ENCODE measurements at places on chromosomes 1 and 21.
A peak's percentile ranks its signal among the peaks of the same experiment; 100 is the strongest.

DNA sequence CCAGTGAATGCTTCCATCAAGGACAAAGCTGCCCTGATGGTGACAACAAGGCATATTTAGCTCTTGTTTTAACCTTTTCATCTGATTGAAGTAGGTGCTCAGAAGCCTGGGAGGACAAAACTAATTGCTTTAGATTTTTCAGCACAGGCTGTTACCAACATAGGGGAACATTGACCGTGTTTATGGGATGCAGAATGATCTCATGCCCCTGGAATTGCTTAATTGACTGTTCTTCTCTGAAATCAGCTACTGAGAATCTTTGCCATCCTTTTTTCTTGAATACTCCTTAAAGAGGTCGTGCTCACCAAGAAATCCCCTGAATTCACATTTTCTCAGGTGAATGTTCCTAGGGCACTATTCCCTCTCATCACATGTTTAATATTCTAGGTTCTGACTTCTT is 95.9 kb upstream of the CCDC190 start:
- peak; percentile 28 for DNase-seq

GRCh38 chr1:220797553-220797952 is 10.8 kb downstream of the MTARC1 start:
- no peak for DNase-seq

GRCh38 chr1:15876357-15877055 is 29.0 kb downstream of the SPEN start:
- DNase-seq, result peak; percentile 31

- DNase-seq, result no peak
Measured at GRCh38 chr1:20123722-20124455, 4.6 kb upstream of the PLA2G2D start.

DNA sequence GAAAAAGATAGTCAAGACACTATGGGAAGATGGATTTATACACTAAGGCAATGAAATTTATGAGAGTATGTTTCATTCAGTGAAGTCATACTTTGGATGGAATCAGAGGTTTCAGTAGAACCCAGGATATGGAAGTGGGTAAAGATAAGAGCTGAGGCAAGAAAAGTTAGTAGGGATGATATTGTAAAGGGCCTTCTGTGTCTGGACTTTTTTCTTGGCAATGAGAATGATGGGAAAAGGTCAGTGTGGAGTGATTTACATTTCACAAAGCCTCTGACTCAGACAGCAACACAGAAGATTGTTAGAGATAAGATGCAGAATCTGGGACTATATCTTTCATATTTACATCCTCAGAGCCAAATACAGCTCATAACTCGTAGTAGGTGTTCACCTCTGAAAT is 32.1 kb downstream of the SH3BGR start:
- peak; percentile 43 for DNase-seq

GRCh38 chr1:27436204-27437159 is 44.1 kb downstream of the GPR3 start:
- DNase-seq, result peak; percentile 70

- DNase-seq, result peak; percentile 47
Measured at GRCh38 chr1:199976496-199977144, 50.9 kb upstream of the NR5A2 start.

- no peak for DNase-seq
Measured at GRCh38 chr1:6245869-6246496, 2.0 kb downstream of the HES3 start.

- DNase-seq, result peak; percentile 75
Measured at GRCh38 chr1:44926311-44926781, 60.0 kb downstream of the EIF2B3 start.

- DNase-seq, result no peak
Measured at GRCh38 chr1:51309291-51309690, 21.1 kb downstream of the TTC39A start.

GRCh38 chr1:20052386-20052785 is 17.6 kb upstream of the PLA2G5 start:
- no peak for DNase-seq

GRCh38 chr1:39575191-39576015 is 1.2 kb downstream of the PABPC4 start:
- peak; percentile 84 for DNase-seq

DNA sequence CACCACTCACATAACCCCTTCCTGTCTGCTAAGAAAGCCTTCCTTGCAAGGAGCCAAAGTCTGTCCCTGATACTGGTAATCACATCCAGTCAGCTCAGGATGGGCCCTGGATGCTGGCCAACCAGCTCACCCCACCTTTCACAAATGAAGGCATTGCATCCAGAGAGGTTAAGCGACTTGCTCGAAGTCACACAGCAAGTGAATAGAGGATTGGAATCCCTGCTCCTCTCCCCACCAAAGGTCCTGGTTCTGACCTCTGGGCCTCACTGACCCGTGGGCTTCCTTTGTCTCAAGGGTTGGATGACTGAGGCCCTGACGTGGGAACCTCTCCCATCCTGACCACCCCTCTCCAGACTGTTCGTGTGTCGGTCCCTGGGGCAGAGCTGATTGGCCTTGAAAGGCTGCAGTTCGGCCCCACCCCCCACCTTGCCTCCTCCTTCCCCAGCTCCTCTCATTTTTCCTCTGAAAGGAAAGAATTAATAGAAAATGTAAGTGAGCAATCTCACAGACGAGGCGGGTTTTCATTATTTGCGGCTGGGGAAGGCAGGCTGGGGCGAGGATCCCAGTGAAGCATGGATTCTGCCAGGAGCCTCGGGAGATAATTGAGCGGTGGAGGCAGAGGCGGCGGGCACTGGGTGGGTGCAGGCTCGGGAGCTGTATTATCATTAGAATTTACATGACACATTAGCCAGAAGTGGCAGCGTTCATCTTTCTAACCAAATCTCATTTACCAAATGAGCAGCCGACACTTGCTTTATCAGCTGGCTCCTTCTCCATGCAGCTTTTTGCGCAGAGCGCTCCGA is 101.5 kb upstream of the CSF3R start:
- DNase-seq, result no peak

DNA sequence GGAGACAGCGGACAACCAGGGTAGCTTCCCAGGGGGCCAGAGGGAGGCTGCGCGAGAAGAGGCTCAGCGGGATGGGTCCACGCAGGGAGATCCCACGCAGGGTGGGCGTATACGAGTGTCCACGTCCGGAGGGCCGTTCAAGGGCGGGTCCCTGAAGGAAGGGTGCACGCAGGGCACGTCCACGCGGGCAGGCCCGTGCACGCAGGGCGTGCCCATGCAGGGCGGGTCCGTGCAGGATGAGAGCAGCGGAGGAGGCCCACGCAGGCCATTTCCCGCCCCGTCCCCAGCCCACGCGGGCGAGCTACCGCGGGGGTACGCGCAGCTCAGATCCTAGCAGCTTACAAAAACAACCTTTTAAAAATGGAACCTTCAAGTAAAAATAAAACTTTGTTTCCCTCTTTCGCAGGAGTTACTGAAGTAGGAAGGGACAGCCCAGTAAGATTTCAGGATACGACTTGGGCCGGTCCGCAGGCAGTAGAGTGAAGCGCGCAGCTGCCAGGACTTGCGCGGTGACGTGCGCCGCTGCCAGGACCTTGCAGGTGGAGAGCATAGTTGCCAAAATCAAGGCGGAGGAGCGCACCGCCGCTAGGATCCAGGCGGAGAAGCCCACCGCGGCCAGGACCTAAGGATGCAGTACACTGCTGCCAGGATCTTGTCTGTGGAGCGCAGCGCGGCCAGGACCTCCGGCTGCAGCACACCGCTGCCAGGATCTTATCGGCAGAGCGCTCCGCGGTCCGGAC is 416 bp upstream of the RNF187 start:
- DNase-seq, result peak; percentile 91

DNA sequence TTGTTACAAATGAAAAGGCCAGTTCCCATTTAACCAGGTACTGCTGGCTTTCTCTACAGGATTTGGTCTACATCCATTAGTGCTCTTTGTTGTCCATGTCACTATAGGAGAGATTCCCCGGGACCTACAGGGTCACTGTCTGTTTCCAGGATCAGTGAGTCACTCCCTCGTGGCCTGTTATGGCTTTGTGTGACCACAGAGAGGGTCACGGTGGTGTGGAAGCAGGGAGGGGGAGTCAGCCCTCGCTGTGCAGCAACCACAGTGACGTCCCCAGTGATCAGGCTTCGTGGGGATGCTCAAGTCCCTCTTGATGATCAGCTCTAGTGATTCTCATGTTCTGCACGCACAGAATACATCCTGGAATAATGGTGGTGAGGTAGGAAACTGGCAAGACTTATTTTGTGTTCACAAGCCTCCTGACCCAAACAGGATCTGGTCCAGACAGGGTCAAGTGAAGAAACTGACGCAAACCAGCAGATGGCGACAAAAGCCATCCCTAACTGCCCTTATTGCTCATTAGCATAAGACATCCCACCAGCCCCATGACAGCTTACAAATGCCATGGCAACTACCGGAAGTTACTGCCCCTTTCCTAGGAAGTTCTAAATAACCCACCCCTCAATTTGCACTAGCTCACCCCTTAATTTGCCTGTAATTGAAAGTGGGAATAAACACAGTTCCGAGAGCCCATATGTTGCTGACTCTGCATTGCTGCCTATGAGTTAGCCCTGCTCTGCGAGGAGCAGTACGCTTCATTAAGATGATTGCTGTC is 98.5 kb downstream of the DISC1 start:
- peak; percentile 77 for DNase-seq

GRCh38 chr1:59739111-59739510 is 75.6 kb upstream of the HOOK1 start:
- no peak for DNase-seq

All from fibroblast of villous mesenchyme (primary cell).